Caki2 (cell line): ENCODE measurements at places on chromosomes 16 and 17. TPM values are rescaled to one million over a fixed set of nuclear protein-coding genes. Genes with fewer than 3 reads are reported as not detected.

DNA sequence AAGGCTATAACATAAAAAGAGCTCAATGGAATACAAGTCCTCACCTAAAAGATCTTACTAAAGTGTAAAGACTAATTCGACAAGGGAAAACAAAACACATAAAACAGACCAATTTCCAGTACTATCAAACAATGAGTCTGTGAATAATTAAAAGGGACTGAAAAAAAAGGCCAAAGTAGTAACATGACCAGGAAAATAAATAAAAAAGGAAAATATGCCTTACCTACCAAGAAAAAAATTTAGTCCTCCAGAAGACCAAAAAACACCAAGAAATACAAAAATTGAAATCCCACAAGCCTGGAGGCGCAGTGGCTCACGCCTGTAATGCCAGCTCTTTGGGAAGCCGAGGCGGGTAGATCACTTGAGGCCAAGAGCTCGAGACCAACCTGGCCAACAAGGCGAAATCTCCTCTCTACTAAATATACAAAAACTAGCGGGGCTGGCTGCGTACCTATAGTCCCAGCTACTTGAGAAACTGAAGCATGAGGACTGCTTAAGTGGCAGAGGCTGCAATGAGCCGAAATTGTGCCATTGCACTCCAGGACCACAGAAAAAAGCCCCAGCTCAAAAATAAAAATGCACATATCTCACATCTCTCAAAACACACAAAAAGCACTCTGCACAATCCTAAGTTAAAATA lies 60.8 kb downstream of the TEX14 start:
- no peak for DNase-seq

GRCh38 chr16:14364386-14365199 lies 265.5 kb downstream of the PARN start:
- DNase-seq, result peak; percentile 99

- DNase-seq, result no peak
Measured at GRCh38 chr17:50099003-50099402, 3.9 kb downstream of the PDK2 start.

DNA sequence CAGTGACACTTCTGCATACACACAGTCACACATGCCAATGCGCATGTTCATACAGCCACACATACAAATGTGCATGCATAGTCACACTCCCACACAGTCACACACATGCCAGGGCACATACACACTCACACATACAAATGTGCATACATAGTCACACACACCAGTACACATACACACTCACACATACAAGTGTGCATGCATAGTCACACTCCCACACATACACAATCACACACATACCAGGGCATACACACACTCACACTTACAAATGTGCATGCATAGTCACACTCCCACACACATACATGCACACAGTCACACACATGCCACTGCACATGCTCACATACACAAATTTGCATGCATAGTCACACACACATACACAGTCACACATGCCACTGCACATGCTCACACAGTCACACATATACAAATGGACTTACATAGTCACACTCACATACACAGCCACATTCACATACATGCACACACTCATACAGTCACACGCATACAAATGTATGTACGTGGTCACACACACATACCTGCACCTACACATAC lies 84.2 kb downstream of the SOCS1 start:
- no peak for DNase-seq

OSGIN1 gene
- total RNA-seq, result 65.3 and 69.7 TPM in 2 replicates
